ENCODE measurements at places on chromosomes 3 and 15.

DNA sequence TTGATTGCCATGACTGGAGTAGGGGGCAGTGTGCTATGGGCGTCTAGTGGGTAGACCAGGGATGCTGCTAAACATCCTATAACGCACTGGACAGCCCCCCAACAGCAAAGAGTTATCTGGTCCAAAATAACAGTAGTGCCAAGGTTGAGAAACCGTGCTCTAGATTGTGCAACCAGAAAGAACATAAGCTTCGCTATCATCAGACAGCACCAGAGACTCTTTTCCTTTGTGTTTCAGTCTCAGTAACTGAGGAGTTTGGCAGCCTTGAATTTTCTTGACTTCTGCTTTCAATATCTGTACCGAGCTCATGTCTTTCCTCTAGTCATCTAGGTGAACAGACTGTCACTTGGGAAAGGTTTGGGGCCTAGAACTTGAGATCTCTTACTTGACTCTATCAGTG lies 8.8 kb downstream of the ARID3B start:
- DNase-seq = no peak

GRCh38 chr15:53416219-53416940 lies 343.1 kb downstream of the WDR72 start:
- no peak for DNase-seq

- DNase-seq = peak; percentile 76
Measured at GRCh38 chr3:140505213-140505612, 172.7 kb upstream of the TRIM42 start.

DNA sequence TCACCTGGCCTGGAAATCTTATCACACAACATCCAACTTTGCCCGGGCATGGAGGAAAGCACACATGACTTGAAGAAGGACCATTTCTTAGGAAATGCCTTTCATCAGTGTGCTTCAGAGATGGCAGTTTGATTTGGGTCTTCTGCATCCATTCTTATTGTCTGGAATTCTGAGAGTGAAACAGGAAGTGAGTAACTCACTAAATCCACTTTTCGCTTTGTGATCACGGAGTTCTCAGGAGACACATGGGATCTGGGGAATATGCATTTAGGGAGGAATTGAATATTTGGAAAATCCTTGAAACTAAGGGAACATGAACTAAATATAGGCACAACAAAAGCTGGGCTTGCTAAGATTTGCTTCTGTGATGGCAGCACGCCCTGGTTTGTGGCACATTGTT lies 212.5 kb upstream of the FEZF2 start:
- no peak for DNase-seq

- DNase-seq = no peak
Measured at GRCh38 chr3:14425581-14426304, 23.3 kb downstream of the SLC6A6 start.

- DNase-seq = no peak
Measured at GRCh38 chr3:76311941-76312340, 526.6 kb upstream of the ZNF717 start.

DNA sequence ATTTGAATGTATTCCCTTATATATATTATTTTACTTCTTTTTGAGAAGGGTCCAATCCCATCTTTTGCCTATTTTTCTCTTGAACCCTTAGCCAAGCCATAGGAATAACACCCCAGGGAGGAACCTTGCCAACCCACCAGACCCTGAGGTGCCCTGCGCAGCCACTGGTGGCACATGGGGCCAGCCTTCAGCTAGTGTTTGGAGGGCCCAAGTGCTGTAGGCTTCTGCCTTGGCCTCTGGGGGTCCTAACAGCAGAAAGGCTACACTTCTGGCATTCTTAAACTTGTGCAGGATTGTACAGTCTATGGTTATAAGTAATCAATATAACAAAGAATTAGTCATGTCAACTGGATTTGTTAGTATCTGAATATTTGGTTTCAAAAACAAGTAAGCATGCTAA lies 34.5 kb downstream of the RUVBL1 start:
- DNase-seq = no peak

DNA sequence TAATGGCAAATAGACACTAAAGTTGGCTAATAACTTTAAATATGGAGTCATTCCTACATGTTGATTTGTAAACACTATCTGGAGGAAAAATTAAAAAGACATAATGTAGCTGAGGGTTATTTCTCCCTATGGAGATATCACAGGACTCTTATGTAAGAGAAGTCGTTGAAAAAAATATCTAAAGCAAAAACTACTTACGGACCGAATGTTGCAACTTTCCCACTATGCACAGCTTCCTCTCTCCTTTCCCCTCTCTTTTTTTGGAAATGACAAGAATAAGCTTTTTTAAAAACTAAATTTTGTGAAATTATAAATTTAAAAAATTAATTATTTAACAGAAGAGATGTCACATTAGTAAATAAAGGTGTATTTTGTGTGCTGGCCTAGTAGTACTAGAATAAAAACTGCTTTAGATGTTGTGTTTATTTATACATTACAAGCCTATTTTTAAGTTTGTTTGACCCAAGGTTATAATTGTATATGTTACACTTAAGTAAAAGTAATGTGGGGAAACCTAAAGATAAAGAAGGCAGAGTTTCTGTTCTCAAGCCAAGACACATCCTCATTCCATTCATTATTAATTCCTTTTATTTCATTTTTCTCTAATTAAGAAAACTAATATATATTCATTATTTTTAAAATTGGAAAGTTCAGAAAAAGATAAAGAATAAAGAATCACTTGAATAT lies 20.7 kb upstream of the PPARG start:
- no peak for DNase-seq

DNA sequence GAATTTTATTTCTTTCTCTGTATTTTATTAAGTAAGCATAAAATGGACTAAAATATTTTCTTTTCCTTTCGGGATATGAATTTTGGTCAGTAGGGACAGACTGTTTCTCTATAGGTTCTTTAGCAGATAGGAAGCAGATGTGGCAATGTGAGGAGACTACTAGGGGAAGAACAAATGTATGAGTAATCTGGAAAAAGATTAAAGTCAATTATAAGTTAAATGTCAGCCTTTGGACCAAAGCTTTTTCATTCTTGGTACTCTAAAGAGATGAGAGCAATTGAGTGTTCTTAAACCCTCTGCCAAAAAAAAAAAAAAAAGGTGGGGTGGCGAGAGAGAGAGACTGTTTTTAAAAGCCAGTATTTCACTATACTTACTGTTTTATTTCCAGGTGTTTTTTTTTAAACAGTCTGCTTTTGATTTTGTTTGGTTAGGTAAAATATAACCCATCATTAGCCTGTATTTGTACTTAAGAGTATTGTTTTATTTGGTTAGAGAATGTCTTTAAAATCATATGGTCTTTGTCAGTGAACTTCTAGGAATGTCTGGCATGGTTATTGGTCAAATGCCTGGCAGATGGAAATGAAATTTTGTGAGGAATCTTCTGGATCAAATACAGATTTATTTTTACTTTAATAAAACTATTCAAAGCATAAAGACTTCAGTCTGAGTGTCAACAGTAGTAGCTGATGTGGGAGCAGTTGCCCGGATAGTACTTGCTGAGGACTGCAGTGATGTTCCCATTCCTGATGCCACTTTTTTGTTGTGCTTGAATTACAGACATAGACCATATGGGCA lies 63.8 kb downstream of the LRRC49 start:
- DNase-seq = no peak

- no peak for DNase-seq
Measured at GRCh38 chr15:70142072-70142321, 44.3 kb upstream of the TLE3 start.

DNA sequence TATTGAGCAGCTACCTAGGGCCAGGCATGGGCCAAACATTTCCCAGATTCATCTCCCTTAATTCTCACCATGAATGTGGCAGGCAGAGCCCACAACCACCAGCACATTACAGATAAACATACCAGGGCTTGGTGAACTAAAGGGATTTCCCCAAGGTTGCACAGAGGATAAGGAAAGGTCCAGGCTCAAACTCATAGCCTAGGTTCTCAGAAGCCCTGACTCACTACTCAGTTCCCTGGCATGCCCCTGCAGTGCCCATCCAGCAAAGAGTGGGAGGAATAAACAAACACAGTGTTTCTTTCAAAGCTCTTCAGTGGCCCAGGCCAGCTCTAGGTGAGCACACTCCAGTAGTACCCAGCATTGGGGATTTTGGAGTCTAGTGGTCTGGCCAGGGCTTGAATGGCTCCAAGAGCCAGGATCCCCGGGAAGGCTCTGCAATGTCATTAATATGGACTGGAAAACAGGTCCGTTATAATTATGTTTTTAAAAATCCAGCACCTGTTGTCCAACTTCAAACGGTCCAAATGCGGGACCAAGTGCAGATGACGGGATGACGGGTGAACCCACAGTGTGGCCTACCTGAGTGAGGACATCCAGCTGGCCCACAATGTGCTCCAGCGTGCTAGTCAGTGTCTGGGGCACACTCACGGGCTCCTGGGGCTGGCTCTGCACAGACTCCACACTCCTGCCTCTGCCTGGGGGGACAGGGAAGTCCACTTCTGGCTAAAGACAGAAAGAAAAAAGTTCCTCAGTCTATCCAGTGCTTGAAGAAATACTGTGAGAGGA lies 39.8 kb upstream of the DUSP7 start:
- no peak for DNase-seq

DNA sequence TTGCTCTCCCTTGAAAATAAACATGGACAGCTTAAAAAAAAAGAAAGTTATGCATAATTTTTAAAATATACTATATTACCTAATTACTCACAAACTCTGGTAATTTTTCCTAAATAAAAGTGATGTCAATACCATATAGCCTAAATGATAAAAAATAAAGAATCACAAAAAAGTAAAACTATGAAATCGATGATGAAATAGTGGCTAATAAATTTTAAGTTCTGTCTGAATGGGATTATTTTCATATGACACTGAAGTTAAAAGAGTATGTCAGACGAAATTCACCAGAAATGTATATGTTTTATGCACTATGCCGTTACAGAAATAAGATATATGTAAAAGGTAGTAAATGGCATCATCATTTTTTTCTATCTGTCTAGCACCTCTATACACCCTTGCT lies 51.4 kb downstream of the FSIP1 start:
- no peak for DNase-seq

- peak; percentile 79 for DNase-seq
Measured at GRCh38 chr15:92655178-92655995, at the start of gene FAM174B. TSS of gene FAM174B (minus strand) at chr15:92655775.

GRCh38 chr3:139285691-139286090 lies 58.1 kb upstream of the MRPS22 start:
- DNase-seq = no peak

GRCh38 chr15:69576035-69576526 lies 123.5 kb downstream of the RPLP1 start:
- DNase-seq = peak; percentile 69

DNA sequence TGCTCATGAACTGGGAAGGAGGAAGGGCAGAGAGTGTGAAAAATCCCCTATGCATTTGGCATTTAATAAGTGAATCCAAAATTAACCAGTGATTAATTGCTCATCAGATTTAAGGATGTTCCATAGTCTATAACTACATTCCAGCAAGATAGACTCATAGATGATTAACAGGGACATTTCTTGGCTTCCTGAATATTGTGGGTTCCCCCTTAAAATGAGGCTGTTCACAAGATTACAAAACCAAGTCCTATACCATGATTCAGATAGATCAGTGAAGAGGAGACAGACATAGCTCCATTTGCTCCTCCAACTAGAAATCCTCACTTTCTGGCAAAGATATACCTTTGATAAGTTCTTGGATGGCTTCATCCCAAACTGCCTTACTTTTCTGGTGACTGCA lies 15.4 kb downstream of the RASGRP1 start:
- DNase-seq = no peak

GRCh38 chr3:42515391-42515916 lies 13.0 kb downstream of the VIPR1 start:
- DNase-seq = no peak

- DNase-seq = no peak
Measured at GRCh38 chr3:115162759-115163158, 15.7 kb upstream of the ZBTB20 start.

DNA sequence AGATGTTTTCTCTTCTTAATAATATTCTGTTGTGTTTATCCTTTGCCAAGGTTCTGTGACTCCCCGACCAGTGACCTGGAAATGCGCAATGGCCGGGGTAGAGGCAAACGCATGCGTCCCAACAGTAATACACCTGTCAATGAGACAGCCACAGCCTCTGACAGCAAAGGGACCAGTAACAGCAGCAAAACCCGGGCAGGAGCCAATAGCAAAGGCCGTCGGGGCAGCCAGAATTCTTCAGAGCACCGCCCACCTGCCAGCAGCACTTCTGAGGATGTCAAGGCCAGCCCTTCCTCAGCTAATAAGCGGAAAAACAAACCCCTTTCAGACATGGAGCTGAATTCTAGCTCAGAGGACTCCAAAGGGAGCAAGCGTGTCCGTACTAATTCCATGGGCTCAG lies 101.5 kb downstream of the RBPMS2 start:
- no peak for DNase-seq

DNA sequence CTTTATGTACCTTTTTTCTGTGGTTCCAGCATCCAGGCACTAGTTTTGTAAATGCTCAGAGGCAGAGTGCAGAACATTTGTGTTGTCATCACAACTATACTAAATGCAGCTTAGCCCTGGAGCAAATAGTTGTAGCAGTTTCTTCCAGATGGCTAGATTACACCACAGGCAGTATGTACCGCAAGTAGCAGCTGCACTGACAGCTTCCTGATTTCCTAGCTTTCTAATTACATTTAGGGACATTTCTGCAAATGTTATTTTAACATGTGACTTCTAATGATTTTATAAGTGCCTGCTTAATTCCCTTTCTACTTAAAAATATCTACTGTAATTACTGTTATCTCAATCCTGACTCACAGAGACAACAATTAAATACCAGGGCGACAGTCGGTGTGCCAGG lies 106.5 kb downstream of the NR2E3 start:
- DNase-seq = no peak

DNA sequence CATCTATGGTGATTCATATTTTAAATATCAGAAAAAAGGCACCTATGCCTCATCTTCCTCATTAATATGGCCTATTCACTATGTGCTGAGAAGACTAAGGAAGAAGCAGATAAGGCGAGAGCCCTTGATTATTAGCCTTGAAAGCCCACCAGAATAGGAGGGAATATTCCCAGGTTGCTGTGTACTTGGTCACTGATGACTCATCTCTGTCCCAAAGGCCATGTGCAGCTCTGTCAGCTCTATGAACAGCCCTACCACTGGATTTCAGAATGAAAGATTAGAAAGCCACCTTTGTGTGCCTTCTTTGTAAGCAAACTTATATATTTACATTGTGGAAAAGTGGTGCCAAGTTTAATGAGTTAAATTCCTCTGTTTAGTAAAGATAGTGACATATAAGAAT lies 211.5 kb downstream of the NFKBIZ start:
- no peak for DNase-seq

GRCh38 chr3:28949580-28949979 lies 331.3 kb upstream of the RBMS3 start:
- DNase-seq = no peak

DNA sequence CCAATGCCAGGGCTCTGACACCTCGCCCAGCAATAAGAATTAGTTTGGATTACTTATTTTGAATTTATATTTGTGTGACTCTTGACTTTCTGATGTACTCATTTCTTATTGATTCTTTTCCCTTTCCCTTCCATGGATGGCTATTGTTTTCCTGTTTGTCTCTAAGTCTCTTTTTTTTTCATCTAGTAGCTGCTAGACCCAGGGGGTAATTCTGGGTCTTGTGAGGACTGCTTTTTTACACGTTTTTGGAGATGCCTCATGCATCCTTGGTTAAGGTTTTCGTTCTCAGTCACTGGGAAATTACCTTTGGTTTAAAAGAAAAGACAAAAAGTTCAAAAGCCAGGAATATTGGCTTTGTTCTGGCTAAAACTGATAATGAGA lies 70.2 kb upstream of the STRIT1 start:
- no peak for DNase-seq

GRCh38 chr3:120850381-120851295 lies 57.4 kb upstream of the STXBP5L start:
- no peak for DNase-seq

GRCh38 chr3:52495777-52496602 lies 852 bp downstream of the STAB1 start:
- DNase-seq = no peak
